Suprapubic skin (tissue), 4 donors: ENCODE measurements at places on chromosomes 6 and 20.

GRCh38 chr6:84516154-84516553, 248.2 kb downstream of the TBX18 start:
- H3K27ac ChIP-seq, result no peak overlapping the region
- no peak overlapping the region for H3K4me3 ChIP-seq
- no peak for DNase-seq
- no peaks in the 10 kb centered on the region for H3K4me1 ChIP-seq
- no peaks in the 10 kb centered on the region for H3K36me3 ChIP-seq

DNA sequence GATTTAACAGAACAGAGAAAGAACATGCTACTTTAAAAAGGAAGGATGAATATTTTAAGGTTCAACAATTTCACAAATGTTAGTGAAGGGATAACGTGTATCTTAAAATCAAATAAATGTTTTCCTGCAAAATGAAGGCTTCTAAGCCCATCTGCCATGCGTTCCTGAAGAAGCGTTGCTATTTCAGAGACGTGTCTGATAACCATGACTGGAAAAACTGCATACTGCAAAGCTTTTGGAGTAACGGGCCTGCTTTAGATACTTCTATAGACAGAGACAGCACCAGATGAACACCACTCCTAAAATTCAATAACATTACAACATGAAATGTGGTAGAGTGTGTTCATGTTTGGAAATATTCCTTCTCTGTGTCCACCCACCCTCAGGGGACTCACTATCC, 126.0 kb downstream of the WDR27 start:
- DNase-seq, result no peak
- no peaks in the 10 kb centered on the region for H3K4me1 ChIP-seq
- no peak overlapping the region for H3K27ac ChIP-seq
- H3K27me3 ChIP-seq, result no peaks in the 10 kb centered on the region
- no peak overlapping the region for H3K4me3 ChIP-seq
- no peaks in the 10 kb centered on the region for H3K36me3 ChIP-seq

DNA sequence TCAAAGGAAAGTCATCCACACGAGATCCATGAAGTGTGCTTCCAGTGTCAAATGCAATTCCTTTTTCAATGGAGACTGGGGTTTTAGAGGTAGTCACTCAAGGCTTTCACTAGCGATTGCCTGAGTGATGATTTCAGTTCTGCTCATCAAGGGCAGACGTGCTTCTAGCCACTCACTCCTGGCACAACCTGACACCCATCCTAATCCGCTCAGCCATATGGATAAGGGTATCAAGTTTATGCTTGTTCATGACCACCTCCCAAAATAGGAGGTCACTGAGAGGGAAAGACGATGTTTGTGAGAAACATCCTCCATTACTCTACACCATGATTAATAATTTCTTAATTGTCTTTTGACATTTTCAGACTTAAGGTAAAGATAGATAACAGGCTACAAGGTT, 91.3 kb upstream of the HEY2 start:
- H3K4me3 ChIP-seq, result no peak overlapping the region
- H3K27me3 ChIP-seq, result no peaks in the 10 kb centered on the region

GRCh38 chr6:122719176-122719575, 60.3 kb upstream of the FABP7 start:
- no peaks in the 10 kb centered on the region for H3K4me1 ChIP-seq
- H3K27me3 ChIP-seq, result no peaks in the 10 kb centered on the region
- no peak overlapping the region for H3K4me3 ChIP-seq
- no peaks in the 10 kb centered on the region for H3K36me3 ChIP-seq
- H3K27ac ChIP-seq, result no peak overlapping the region
- DNase-seq, result no peak

DNA sequence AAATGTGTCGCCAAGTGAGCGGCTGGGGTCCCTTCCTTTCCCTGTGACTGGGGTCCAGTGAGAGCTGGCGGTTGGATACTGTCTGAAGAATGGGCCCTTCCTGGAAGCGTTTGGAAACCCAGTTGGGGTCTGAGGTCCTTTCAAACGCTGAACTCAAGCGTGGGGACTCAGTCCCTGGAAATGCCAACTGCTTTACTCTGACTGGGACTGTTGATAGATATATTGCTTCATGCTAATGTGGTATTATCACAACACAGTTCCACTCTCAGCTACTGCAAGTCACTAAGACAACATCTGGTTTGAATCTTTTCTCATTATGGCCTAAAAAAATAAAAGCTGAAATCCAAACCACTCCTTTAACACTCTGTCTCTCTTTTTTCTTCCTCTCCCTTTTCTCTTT, 23.7 kb upstream of the PSMF1 start:
- no peak overlapping the region for H3K27ac ChIP-seq
- no peaks in the 10 kb centered on the region for H3K36me3 ChIP-seq
- DNase-seq, result no peak
- H3K4me3 ChIP-seq, result no peak overlapping the region
- no peaks in the 10 kb centered on the region for H3K27me3 ChIP-seq

- H3K36me3 ChIP-seq, result peaks cover 21% of the 10 kb centered on the region
- H3K4me1 ChIP-seq, result peaks cover 29% of the 10 kb centered on the region
- H3K4me3 ChIP-seq, result no peak overlapping the region
- no peaks in the 10 kb centered on the region for H3K27me3 ChIP-seq
- no peak overlapping the region for H3K27ac ChIP-seq
- DNase-seq, result peak; percentile 15
Observed at GRCh38 chr20:46122071-46122470, 4.0 kb downstream of the CD40 start.

GRCh38 chr20:64216036-64216435, 39.5 kb upstream of the PCMTD2 start:
- no peak for DNase-seq
- H3K4me3 ChIP-seq, result no peak overlapping the region
- peaks cover 22% of the 10 kb centered on the region for H3K4me1 ChIP-seq
- no peaks in the 10 kb centered on the region for H3K36me3 ChIP-seq
- H3K27me3 ChIP-seq, result peaks cover 14% of the 10 kb centered on the region
- no peak overlapping the region for H3K27ac ChIP-seq

DNA sequence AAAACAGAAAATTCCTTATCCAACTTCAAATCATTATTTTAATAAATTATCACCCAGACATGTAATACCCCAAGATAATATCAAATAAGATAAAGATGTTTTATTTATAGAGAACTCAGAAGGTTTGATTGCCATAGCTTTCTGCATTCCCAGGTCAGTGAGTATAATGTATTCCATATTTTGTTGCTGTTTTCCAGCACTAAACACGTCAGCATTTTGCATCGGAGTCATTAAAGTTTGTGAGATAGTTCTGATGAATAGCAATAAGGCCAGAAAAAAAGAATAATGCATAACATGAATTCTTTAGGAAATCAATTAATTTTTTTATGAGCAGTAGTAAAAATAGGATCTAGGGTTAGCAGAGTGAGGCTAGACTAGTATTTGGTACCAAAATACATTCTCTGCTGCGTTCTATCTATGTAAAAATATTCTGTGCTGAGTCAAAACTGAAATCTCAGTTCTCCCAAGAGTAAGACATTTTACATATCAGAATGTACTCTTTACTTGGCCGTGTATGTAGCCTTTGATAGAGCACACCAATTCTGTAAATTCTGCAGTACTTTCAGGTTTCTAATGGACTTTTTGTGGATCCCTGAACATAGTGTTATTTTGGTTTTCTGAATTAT, 269.9 kb upstream of the AGPAT4 start:
- H3K36me3 ChIP-seq, result no peaks in the 10 kb centered on the region
- no peak overlapping the region for H3K27ac ChIP-seq
- no peaks in the 10 kb centered on the region for H3K4me1 ChIP-seq
- H3K27me3 ChIP-seq, result no peaks in the 10 kb centered on the region
- DNase-seq, result no peak
